ENCODE measurements at places on chromosomes 3 and 15.

- no peak for DNase-seq
Measured at GRCh38 chr3:72169561-72170472, 384.9 kb upstream of the PROK2 start.

DNA sequence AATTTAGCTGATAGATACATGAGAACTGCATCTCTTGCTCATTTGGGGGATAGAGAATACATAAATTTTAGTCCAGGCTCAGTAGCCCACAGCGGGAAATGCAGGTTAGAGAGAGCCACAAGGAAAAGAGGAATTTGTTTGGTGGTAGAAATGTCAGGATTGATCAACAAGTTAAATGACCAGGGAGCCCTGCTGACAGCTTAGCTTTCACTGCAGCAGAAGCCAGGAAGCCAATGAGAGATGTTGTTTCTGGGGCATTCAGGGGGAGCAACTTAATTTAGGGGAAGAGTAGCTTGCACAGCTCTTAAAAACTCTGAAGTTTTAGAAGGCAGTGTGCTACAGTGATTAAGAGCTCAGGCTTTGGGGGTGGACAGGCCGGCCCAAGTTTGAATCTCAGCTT is 22.7 kb downstream of the ARHGEF26 start:
- DNase-seq, result no peak

GRCh38 chr15:60172143-60172542 is 168.0 kb downstream of the FOXB1 start:
- no peak for DNase-seq

DNA sequence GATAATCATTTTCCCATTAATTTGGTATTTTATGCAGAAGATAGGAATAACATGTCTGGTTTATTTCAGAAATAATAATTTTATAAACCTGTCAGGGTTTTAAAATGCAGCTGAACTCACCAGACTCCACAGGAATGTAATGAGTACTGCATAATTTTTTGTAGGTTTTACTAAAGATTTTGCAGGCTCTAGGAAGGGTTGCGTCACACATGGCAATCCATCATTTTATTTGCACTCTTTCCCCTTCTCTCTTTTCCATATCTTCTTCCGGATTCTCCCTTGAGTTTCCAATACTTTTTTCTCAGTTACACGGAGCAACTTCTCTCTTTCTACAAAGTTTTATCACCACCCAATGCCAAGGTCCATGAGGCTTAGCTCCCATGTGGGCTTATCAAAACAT is 234.7 kb downstream of the NFKBIZ start:
- DNase-seq, result no peak

GRCh38 chr3:181086011-181086410 is 96.5 kb upstream of the DNAJC19 start:
- DNase-seq, result no peak

GRCh38 chr3:18153571-18154173 is 271.5 kb downstream of the SATB1 start:
- DNase-seq, result no peak

DNA sequence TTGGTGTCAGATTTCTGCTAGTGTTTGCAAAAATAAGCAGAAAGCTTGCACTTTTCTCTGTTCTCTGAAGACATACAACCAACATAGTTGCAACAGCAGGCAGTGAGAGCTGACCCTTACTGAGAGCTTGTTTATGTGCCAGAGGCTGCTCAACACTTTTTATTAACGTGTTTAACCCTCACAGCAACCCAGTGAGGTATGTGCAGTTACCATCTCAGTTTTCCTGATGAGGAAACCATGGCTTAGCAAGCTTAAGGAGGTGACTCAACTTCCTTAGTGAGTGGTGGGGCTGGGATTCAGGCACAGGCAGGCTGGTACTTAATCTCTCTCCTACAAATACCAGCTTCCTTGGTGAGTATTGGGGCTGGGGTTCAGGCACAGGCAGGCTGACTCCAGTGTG is 158.1 kb upstream of the CTDSPL start:
- no peak for DNase-seq

- DNase-seq, result no peak
Measured at GRCh38 chr15:49625460-49626036, 4.7 kb downstream of the DTWD1 start.

DNA sequence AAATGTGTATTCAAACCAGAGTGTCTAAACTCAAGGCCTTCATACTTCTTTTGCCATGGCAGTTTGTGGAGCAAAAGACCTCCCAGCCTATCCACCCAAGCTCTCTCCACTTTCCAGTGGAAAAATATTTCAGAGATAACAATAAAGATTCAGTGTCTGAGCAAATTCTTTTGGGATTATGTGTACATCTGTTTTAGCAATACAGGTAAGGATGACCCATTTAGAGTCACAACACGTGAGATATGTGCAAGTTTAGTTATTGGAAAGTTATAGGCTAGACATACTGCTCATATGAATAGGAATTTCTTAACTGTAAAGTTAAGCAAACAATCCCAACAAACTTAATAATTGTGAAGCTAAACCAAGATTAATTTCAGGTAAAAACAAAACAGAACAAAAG is 174.5 kb upstream of the LRIG1 start:
- no peak for DNase-seq

- no peak for DNase-seq
Measured at GRCh38 chr3:42743204-42743995, 29.7 kb downstream of the CCDC13 start.

- DNase-seq, result no peak
Measured at GRCh38 chr3:114496021-114496434, 202.2 kb downstream of the TIGIT start.

DNA sequence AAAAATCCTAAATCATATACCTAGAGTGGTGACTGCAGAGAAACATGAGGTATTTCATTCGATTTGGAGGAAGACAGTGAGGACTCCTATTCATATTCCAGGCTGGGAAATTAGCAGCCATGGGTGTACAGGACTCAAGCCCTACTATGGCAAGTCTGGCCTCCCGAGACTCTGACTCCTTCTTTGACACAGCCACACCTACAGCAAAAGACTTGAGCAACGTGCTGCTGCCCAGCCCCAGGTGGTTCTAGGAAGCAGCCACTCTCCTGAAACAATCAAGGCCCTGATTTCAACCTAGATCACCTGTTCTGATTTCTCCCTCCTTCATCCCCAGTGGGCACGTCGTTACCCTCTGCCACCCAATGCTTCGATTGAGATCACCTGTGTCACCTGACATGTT is 84.0 kb upstream of the ATP11B start:
- DNase-seq, result no peak

DNA sequence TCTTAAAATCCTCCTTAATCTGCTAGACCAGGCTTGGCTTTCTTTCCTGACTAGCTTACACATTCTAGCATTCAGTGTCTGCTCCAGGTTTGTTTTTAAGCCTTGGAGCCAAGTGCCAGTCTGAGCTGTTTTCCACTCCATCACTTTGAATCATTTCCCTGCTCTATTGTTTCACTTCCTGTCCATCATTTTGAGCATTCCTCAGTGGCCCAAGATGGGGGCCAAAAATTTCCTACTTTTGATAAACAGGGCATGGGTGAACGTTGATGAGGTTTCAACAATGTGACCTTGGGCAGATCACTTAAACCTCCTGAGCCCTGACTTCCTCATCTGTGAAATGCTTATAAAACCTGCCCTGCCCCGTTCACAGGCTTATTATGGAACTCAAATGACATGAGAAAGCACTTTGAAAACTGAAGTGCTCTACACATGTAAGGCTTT is 4.4 kb downstream of the CYP19A1 start:
- no peak for DNase-seq

- peak; percentile 50 for DNase-seq
Measured at GRCh38 chr3:187987924-187988323, 166.0 kb upstream of the LPP start.

- no peak for DNase-seq
Measured at GRCh38 chr3:54168451-54168850, 46.1 kb downstream of the CACNA2D3 start.

GRCh38 chr15:29970402-29970695 is 112.4 kb upstream of the GOLGA8J start:
- no peak for DNase-seq

DNA sequence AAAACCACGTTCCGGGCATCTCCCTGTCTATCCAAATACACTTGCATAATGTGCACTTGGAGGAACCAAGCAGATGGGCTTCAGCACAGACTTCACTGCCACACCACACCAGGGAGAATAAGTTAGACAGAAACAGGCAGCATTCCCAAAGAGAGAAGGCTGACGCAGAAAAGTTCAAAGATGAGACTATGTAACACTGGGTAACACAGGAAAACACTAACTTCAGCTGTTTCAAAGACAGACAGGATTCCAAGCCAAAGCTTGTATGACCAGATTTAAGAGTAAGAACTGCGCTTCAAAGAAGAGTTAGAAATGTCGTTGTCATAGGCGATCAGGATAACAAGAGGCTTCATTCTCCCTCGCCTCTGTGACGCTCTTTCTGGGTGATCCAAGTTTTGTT is 19.9 kb downstream of the SLC51A start:
- no peak for DNase-seq

- no peak for DNase-seq
Measured at GRCh38 chr3:169158379-169158778, 505.1 kb downstream of the MECOM start.

DNA sequence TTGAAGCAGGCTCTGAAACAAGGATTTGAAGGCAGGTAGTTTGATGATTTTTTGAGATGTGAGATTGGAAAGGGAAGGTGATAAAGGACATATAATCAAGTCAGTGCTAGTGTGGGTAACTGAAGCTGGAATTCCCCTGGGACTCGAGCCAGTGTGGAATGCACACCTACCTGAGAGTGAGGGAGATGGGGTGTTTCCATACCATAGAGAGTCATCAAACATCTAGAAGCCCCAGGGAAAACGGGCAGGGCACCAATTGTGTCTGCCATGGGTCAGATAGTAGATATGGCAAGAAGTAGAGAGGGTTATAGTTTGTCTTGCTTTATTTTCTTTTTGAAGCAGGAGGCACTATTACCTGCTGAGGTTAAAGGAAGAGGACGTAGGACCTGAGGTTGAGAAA is 120.0 kb downstream of the SSR3 start:
- no peak for DNase-seq

DNA sequence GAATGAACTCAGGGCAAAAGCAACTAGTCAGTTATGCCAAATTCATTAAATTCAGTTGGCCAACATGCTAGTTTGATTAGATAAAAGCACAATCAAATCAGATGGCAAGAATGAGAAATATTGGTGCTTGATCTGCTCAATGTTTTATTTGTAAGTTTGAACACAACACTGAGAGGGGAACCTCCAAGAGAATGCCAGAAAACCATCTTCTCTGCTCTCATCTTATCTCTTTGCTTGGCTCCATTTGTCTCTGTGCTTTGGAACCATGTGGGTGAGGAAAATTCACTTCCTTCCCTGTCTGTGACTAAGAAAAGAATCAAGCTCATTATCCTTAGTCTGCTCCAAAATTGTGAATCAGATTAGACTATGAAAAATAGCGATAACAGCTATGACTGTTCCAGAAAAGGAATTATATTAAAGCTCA is 43.6 kb upstream of the DCBLD2 start:
- no peak for DNase-seq

DNA sequence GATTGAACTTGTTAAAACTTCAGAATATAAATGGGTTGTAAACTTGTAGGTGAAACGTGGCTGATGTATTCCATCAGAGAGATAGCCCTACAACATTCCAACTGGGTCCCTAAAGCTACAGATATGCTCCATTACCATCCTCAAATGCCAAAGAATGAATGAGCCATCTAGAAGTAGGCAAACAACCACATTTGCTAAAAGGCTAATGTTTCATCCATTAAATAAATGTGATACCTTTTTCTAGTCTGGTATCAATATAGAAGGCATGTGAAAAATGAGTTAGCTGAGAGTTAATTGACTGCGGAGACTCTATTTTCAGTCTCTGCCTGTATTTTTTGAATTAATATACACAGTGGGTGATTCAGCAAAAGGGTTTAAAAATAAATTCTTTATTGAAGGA is 203.8 kb downstream of the RBMS3 start:
- DNase-seq, result no peak

- DNase-seq, result no peak
Measured at GRCh38 chr3:12916159-12916558, 74.8 kb upstream of the RPL32 start.

- peak; percentile 55 for DNase-seq
Measured at GRCh38 chr3:37862219-37862902, 681 bp downstream of the CTDSPL start.

GRCh38 chr15:65595960-65596359 is 15.0 kb downstream of the INTS14 start:
- DNase-seq, result no peak

DNA sequence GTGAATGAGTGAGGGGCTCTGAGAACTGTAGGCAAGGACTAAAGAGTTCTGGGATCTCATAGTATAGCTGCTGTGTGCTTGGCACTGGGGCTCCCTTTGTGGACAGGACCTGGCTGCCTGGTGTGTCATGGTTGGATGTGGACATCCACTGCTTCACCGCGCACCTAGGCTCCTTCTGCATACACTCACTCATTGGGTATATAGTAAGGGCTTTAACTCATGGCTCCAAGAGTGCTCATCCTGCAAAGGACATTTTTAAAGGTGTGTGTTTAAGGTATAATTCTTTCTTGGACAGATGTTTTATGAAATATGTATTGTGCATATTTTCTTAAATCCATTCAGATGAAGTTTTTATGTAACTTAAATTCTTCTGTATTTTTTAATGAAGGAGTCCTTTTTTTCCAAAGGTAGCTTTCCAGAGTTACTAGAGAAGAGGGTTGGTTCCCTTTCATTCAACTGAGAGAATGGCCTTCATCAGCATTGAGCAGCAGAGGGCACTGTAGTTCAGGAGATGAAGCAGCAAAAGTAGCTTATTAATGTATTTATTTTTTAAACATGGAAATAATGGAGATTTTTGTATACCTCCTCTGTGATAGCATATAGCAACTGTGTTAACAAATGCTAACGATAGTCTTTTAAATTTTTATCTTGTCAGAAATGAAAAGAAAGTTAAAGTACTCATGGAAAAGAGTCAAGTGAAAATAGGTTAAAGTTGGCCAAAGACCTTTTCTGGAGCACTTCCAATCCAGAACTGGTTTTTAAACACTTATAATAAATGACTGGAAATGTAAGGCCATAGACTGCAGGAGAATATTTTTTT is 25.2 kb downstream of the OXNAD1 start:
- DNase-seq, result peak; percentile 62

- no peak for DNase-seq
Measured at GRCh38 chr3:142624341-142625152, 28.4 kb downstream of the PLS1 start.

DNA sequence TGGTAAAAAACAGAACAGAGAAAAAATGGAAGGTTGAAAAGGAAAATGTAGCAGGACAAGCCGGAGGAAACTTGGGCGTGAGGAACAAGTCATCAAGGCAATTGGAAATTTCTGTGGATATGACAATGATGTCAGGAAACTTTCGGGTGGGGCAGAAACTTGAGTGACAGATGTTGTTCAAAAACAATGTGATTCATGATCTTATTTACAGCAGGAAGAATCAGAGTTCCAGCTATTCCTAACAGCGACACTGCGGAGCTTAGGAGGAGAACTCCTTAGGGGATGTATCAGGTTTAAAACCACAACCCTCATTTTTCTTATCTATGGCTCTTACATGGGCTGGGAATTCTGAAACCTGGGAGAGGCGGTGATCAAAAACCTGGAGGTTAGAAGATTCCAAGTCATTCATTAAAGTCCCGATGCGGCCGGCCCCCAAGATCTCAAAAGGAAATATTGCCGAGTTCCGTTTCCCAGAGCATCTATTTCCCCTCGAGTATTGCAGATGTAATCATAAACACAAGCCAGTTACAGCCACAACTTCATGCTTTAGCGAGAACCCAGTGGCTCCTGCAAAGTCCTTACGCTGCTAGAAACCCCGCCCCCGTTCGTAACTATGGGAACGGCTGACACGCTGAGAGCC is 659 bp upstream of the ARRDC4 start:
- no peak for DNase-seq

Data from activated CD4-positive, alpha-beta T cell treated with anti-CD3 and anti-CD28 coated beads, Interleukin-2, amount 50 U/mL, for 48 hours (primary cell).